ENCODE measurements at places on chromosomes 1 and 21.
A peak's percentile ranks its signal among the peaks of the same experiment; 100 is the strongest.

- no peak for DNase-seq
Measured at GRCh38 chr1:15900662-15901279, 53.3 kb downstream of the SPEN start.

DNA sequence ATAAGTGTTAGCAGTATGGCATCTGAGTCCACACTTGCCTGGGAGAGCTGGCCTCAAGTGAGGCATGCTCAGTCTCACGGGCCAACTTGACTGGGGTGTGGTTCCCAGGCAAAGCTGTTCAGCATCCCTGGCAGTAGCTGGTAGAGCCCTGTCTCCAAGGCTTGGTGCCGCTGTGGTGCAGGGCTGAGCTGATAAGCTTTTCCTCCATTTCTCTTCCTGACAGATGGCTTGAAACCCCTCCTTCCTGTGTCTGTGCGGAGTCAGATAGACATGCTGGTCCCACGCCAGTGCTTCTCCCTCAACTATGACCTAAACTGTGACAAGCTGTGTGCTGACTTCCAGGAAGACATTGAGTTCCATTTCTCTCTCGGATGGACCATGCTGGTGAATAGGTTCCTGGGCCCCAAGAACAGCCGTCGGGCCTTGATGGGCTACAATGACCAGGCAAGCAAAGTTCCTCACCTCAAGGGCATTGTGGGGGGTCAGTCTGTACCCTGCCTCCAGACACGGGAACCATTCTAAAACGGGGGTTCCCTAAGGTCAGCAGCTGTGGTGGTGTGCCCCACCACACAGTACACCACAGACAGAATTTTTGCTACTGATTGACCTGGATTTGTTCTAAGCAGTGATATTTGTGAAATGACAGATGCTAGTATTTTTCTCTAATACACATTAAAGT lies 13.7 kb upstream of the MIIP start:
- DNase-seq, result no peak

GRCh38 chr1:153288634-153289275 lies 24.0 kb downstream of the PGLYRP3 start:
- peak; percentile 35 for DNase-seq

DNA sequence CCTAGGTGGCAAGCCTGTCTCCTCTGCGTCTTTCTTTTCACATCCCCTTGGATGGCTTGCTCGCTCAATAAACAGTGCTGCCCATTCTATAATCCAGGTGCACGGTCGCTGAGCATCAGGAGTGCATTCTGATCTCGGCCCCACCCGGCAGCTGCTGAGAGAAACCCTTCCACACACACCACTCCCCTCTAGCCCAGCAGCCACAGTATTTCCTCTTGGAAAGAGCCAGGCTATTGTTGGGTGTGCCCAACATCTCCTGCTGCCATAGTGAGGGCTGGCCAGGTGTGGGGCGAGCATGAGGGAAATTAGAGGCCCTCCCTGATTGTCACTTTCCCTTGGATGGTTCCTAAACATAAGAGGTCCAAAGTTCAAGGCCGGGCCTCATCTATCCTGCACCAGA lies 24.7 kb downstream of the GPA33 start:
- DNase-seq, result no peak

GRCh38 chr21:34883491-34884271 lies 165.4 kb downstream of the RUNX1 start:
- DNase-seq, result no peak

- DNase-seq, result peak; percentile 14
Measured at GRCh38 chr1:43270421-43271095, 775 bp downstream of the TMEM125 start.

DNA sequence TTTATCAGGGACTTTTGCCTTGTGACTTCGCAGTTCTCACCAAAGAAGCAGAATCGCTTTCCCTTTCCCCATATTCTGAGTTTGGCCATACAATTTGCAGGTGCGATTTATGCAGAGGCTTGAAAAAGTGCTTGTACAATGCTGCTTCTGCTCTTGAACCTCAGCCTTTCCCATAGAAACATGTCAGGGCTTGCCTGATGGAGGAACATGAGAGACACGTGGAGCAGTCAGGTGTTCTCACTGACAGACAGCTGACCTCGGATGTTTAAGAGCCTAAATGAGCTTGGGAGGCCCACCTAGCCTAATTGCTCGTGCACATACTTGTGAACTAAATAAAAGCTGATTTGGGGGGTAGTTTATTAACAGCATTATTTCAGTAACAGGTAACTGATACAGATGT lies 290.0 kb downstream of the S1PR1 start:
- DNase-seq, result no peak

GRCh38 chr1:32480003-32480402 lies 15.1 kb downstream of the ZBTB8B start:
- DNase-seq, result no peak

GRCh38 chr1:157154940-157155514 lies 16.8 kb upstream of the ETV3 start:
- DNase-seq, result no peak

DNA sequence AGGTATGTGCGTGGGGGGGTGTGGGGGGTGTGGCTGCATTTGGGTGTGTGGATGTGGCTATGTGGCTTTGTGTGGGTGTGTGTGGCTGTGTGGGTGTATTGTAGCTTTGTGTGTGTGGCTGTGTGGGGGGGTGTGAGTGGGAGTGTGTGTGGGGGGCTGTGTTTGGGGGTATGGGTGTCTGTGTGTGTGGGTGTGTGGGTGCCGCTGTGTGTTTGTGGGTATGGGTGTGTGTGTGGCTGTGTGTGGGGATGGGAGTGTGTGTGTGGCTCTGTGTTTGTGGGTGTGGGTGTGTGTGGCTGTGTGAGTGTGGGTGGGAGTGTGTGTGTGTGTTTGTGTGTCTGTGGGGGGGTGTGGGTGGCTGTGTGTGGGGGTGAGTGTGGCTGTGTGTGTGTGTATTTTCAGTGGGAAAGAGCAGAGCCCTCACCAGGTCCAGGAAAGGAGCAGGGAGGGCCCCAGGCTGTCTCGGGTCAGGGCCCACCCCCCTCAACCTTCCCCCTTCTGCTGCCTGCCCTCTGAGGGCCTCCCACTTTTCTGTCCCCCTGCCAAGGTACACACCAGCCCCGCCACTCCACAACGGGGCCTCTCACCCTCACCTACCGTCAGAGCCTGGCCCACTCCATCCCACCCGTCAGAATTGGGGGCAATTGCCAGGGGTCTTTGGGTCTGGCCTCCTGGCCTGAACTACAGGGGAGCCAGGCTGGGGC lies 1.9 kb upstream of the COL8A2 start:
- DNase-seq, result no peak

DNA sequence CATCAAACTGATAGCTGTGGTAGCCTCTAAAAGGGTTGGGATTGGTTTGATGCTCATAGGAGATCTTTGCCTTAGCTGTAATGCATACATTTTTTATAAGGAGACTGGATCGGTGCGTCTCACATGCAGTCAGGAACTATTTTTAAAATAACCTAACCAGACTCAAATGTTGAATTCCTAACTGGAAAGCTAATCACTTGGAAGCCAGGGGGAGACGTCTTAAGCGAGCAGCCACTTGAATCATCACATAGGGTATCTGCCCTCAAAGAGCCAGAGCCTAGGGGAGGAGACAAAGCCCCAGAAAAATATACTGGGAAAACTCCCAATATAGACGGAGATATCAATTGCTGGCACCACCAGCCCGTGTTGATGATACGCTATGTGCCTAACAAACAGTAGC lies 61.7 kb upstream of the PUM1 start:
- no peak for DNase-seq

- no peak for DNase-seq
Measured at GRCh38 chr21:33267250-33267649, 1.1 kb downstream of the IL10RB start.

- DNase-seq, result no peak
Measured at GRCh38 chr1:227532019-227532619, 31.2 kb upstream of the ZNF678 start.

- no peak for DNase-seq
Measured at GRCh38 chr1:178180405-178180804, 86.5 kb downstream of the RASAL2 start.

DNA sequence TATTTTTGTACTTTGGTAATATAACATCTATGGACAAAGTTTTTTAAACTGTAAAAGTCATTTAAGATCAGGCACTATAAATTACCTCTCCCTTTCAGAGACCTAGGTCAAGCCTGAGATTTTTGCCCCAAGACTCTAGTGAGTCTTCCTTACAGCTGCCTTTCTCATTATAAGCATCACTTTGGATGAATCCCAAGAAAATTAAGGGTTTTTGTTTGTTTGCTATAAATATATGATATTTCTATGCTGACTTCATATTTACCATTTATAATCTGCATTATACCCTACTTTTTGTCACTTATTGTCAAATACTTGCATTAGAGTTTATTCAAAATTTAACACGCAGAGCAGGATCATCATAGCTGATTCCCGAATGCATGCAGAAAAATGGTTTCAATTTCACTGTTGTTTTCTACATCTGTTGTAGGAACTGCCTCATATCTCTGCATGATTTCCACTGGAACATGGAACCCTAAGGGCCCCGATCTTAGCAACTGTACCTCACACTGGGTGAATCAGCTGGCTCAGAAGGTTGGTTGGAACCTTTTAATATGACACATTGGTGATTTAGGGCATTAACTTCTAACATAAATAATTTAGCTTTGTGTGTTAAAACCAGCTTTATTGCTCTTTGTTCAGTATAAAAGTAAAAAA lies 150.0 kb downstream of the ADGRL2 start:
- DNase-seq, result no peak

DNA sequence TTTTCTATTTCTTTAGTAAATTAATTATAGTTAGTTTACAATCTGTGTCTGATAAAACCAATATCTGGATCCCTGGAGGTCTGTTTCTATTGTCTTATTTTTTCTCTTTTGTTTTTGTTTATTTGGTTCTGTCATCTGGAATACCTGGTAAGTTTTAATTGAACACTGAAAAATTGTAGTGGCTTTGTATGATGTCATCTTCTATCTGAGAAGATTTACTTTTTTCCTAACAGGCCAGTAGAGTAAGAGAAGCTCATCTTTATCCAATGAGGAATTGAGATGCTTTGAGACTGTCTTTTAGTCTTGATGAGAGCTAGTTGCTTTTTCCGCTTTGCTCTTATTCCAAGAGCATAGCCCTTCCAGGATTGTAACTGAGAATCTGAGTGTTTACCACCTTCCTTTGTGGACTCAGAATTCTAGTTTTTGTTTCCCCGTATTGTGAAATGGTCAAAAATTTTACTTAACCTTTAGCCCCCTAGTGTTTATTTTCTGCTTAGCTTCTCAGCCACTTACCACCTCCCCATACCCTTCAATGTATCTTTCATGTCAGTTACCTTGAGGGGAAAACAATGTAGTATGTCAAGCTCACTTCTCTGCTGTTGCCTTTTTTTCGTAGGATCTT lies 25.0 kb downstream of the PTGFRN start:
- DNase-seq, result no peak
